Myocyte (in vitro differentiated cells): ENCODE measurements at places on chromosomes 1 and 21. TPM values are rescaled to one million over a fixed set of nuclear protein-coding genes. Genes with fewer than 3 reads are reported as not detected.

SDE2 gene
- total RNA-seq: 29.2 and 31.0 TPM in 2 replicates

DNA sequence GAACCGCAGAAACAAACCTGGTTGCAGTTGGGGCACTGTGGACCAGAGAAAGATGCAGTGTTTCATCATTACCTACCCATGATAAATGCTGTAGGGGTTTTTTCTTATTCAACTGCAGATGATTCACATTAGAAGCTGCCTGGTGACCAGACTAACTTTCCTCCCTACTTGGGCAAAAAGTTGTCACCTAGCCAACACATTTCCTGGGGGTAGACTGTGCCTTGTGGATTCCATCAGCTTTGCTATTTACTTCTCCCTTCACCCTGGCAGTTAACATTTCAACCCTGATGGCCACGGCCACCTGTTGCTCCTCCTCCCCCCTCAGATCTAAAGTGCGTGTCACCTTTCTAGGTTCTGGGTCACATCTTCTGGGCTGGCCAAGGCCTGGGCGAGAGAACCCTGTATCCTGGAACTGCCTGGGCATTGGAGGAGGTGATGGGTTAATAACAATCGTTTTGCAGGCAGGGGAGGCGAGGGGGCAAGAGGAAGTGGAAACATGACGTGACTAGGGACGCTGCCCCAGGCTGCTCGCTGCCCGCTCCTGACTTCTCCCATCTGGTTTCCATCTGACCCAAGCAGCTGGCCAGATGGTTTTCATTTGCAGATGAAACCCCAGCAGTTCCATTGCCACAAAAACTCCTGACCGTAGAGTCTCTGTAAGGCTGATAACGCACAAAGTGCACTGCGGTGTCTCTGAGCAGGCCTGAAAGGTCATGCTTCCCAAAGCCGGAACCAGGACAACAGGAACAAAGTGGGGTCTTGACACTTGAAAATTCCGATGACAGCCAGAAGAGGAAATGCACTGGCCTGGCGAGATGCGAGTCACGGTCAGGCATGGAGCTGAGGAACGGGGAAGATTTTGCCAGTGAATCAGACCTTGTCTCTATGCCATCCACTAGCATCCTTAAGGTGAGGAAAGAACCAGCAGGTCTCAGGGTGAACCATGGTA lies 36.6 kb downstream of the CAPZB start:
- DNase-seq: peak; percentile 85

GRCh38 chr1:17966341-17966740 lies 141.3 kb upstream of the IGSF21 start:
- no peak for DNase-seq

DNA sequence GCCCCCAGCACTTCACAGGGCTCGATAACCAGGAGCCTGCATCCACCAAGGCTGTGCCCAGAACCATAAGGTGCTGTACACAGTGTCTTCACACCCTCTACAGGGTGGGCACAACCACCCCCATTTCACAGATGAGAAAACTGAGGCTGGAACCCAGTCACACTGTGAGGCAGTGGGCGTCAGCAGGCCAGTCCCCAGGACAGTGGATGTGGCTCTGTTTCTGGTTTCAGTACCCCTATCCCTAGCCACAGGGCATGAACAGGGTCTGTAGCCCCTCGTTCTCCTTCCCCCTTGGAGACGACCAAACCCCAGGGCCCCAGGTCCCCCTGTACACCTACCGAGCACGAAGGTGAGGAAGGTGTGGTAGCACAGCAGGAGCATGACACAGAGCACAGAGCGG lies 27.6 kb downstream of the TTC39A start:
- no peak for DNase-seq

DNA sequence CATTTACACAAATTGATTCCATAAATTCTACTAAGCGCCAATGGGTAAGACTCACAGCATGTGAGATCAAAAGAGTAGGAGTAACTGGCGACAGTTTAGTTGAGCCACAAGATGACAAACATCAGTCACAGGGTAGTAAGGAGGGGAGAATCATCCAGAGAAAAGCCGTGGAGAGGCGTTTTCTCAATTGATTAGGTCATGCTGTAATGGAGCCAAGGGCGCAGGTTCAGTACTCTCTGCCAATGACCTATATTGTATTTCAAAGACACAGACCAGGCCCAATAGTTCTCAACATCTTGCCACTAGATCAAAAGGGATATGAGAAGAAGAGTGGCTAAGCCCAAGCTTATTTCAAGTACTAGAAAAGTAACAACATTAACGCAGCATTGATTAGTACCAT lies 467.5 kb downstream of the SMYD3 start:
- DNase-seq: no peak

DNA sequence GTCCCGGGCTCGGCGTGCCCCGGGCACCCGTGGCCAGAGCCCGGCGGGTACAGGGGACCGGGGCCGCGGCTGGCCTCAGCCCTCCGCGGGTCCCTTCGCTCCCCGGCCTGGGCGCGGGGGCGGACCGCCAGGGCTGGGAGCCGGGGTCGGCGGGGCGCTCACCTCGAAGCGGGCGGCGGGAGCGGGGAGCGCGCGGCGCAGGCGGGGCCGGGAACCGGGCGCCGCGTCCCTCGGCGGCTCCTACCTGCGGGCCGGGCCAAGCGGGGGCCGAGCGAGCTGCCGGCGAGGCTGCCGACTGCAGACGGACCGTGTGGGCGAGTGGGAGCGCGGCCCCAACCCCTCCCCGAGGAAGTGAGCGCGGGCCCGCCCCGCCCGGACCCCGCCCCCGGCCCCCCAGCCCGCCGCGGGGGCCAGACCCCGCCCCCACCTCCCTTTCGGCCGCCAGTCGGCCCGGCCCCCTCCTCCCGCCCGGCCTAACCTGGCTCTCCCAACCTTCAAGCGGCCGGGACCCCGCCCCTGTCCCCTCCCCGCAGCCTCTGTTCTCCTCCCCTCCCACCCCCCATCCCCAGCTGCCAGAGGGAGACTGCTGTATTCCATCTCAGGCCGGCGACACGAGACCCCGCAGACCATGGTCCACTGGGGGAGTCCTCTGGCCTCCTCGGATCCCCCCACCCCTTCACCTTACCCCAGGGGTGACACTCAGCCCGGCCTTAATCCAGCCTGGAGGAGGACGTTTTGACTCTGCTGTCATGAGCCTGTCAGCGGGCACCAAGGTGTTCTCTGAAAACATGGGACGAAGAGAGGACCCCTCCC lies at the start of gene FHL3:
FHL3 (minus strand) TSS at position 320 of the 813 bp plus-strand sequence. CDS start 6,102 bp downstream, outside the sequence.
- DNase-seq: peak; percentile 56

FLG2 gene
- not detected in 2 replicates for total RNA-seq
